CD4-positive, alpha-beta T cell treated with Interleukin-15 for 4 hours (primary cell): ENCODE measurements at places on chromosomes 5 and 9.

DNA sequence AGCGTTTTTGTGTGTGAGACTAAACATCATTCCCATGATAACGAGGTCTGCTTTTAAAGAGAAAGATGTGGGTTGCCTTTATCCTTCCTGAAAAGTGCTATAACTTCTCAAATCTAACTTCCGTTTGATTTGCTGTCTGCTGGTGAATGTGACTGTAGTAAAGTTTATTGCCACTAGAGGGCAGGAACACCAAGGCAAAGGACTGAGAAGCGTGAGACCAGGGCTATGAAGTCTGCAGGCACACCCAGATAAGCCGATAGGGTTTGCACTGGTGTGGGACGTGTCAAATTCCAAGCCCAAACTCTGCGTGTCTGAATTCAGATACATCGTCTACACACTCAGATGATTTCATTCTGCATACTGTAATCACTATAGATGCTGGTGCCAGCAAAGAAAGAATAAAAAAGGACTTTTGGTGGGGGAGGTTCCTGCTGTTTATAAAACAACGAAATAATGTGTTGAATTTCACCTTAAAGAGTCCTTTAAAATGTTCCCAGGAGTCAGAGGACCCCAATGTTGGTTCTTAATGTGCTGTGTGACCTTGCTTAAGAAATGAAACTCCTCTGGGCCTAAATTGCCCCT, 87.2 kb downstream of the PTTG1 start:
- peak; percentile 90 for DNase-seq

DNA sequence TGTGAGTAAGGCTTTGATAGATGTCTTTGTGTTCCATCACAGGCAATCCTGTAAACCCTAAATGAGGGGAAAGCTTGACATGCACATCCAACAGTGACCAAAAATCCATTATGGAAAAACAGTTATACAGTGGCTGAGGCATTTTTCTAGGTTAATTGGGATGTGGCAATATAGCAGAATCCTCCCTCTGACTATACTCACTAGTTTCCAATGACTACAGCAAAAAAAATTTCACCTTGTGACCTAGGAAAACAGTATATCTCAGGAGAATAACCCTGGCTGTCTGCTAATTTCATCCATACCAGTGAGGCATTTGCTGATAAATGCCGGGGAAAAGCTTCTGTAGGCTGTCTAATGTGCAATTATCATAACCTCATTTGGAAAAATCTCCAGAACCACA, 49.9 kb upstream of the SNCAIP start:
- DNase-seq: no peak

- DNase-seq: no peak
Observed at GRCh38 chr9:117587263-117587662, 116.9 kb upstream of the TLR4 start.

GRCh38 chr9:18390393-18390792, 83.6 kb upstream of the ADAMTSL1 start:
- no peak for DNase-seq

DNA sequence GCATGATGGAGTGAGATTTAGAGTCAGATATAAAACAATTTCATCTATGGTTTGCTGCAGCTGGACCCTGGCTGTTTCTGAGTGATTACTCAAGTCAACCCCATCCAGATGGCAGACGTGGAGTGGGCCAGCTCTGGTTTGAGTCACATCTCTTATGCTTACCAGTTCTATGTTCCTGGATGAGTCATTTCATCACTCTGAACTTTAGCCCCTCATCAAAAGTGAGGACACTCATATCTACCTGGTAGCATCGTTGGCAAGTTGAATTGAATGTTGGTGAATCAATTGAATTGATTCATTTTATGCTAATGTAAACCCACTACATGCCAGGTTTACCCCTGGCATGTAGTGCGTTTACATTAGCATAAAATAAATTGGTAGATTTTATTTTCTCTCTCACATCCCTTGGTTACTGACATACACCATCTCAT, 176.4 kb downstream of the FGF18 start:
- no peak for DNase-seq

GRCh38 chr9:130642926-130643325, 21.5 kb upstream of the PRDM12 start:
- DNase-seq: no peak

DNA sequence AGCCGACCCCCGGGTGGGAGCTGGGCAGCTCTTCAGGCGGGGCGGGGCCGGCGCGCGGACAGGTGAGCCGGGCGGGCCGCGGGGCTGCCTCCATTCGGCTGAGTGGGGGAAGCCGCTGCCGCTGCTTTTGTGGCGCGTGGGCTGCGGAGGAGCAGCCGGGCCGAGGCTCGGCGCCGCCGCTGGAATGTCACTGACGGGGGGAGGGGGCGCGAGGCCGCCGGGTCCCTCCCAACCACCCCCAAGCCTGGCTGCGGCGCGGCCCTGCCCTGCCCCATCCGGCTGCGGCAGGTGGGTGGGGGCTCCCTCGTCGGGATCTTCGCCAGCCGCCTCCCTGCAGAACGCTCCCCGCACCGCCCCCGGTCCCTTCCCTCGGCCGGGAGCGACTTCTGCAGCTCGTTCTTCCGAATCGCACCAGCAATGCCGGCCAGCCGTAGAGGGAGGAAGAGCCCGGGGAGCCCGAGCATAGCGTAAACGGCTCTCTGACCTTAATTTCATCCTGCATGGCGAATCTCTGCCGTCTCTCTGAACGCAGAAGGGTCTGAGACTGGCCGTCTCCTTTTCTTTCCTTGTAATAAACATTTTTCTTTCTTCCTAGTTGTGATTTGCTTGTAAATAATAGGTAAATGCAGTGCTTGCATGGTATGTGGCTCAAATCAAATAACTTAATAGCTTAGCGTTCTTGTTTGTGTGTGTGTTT, 505 bp downstream of the SPTAN1 start:
- DNase-seq: peak; percentile 38

GRCh38 chr5:39264528-39264927, 45.2 kb upstream of the FYB1 start:
- no peak for DNase-seq

- no peak for DNase-seq
Observed at GRCh38 chr9:68747043-68747533, 42.0 kb downstream of the PIP5K1B start.

DNA sequence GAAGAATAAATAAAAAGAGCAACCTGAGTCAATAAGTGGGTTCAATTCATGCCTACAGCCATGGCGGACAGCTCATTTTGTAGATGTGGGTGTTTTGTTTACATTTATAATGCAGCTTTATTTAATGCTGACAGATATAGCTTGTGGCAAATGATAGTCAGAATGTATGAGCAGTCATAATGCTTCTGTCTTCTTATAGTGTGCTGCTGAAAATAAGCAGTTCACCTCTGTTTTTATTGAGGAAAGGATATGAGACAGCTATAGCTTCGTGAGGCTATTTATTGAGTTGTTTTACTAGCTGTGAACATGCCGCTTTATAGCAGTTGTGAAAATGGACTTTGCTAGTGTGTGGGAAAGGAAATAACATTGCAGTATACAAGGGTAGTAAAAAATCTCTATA, 147.4 kb downstream of the PBX3 start:
- no peak for DNase-seq

DNA sequence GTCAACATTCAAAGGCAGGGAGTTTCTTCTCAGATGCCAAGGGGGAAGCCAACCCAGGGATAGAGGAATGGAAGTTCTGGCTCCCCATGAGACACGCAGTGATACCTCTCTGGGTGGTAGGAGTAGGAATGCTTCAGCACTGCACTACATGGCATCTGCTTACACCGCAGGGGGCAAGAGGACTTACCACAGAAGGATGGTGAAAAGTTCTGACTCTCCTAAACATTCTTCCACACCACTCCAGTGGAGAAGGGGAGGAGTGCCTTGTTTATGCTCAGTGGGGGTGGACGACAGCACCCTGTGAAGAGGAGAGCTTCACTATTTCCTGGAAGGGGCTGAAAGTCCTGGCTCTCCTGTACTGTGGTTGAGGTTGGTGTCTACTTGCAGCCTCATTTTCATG, 1011.3 kb upstream of the WWC1 start:
- no peak for DNase-seq
